ENCODE measurements at places on chromosomes 16 and 17.
A peak's percentile ranks its signal among the peaks of the same experiment; 100 is the strongest.

DNA sequence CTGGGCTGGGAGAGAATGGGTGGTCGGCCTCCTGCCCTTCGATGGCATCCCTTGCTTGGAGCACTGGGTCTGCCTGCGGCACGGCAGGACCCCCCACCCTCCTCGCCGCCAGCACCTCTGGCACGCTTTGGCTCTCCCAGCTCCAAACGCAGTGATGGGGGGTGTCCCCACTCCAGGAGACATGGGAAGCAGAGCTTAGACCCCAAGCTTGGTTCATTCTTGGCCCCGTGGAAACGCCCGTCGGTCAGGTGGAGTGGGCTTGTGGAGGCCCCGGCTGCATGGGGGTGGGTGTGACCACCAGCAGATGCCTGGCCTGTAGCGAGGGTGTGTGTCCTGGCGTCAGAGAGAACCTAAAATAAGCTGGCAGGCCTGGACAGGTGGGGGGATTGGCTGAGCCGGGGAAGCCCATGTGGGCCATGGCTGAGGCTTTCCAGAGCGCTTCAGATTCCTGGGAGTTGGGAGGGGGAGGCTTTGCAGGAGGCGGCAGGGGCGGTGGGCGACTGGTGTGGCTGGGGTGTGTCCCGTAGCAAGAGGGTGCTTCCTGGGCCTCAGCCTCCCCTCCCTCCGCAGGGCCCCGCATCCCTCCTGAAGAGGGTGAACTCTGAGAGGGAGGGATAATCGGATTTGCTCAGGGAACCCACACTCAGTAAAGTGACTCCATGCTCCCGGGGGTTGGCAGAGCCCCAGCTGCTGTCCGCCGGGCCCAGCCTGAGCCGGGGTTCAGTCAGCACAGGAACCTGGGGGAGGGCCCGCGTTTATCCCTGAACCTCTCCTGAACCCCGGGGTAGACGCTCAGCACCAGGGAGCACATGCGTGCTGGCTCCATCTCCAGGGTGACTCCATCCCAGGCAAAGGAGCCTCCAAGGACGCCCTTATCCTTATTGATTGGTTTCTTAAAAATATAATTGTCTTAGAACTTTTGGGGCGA is 3.4 kb downstream of the CACNA1H start:
- DNase-seq = no peak

- peak; percentile 31 for DNase-seq
Measured at GRCh38 chr17:34673516-34673915, 94.1 kb downstream of the TMEM132E start.

DNA sequence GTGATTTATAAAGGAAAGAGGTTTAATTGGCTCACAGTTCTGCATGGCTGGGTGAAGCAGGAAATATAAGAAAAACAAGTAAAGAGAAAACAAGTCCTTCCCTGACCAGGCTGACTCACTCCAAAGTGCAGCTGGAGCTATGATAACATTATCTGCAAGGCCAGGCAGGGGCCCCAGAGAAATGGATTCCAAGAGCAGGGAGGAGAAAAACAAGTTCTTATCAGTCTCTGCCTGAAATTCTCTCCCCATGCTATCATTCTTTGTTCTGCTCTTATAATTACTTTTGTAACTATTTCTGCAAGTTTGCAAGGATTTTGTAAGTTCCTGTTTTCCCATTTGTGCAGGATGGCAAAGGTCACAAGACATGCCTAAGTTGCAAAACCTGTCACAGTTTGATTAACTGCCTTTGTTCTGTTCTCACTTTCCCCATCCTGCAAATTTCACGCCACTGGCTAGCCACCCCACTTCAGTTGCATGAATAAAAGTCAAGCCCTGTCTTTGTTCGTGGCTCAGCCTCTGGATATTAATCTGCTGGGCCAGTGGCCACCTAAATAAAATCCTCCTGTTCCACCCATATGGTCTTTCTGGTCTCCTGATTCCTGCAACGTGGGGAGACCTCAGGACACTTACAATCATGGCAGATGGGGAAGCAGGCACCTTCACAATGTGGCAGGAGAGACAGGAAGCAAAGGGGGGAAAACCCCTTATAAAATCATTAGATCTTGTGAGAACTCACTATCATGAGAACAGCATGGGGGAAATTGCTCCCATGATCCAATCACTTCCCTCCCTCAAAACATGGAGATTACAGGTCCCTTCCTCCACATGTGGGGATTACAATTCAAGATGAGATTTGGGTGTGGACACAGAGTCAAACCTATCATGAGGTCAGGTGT is 13.1 kb downstream of the ABCA9 start:
- DNase-seq = no peak

DNA sequence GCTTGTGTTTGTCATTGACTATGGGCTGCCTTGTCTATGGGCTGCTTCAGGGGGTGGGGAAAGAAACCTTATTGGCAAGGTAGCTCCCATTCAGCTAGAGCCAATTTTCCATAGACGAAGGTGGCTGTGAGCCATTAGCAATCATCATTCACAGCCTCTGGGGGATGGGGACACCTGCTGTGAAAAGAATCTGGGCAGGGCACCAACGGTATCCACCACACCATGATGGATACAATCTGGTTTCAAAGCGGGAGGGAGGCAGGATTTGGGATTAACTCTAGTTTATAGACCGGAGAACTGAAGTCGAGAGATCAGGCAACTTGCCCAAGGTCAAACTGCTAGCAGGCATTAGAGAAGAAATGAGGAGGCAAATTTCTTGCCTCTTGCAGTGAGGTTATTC is 182.3 kb downstream of the SHISA9 start:
- DNase-seq = no peak

GRCh38 chr16:88357317-88358022 is 25.3 kb upstream of the ZNF469 start:
- DNase-seq = no peak

GRCh38 chr16:83946154-83946780 is 6.8 kb upstream of the OSGIN1 start:
- no peak for DNase-seq

DNA sequence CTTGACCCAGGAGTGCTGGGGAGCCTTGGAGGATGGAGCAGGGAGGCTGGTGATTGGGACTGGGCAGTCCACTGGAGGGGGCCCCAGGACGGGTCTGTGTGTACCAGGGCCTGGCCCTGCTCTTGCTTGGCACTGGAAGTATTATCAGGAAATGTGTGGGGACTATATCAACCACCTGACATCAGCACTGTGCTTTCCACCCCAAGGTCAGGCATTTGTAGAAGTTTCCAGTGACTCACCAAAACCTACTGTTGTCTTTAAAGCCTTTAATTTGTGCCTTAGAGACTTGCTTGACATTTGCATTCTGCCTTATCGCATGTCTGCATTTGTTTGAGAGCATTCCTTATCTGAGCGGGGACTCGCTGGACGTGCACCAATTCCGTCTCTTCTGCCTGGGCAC is 323.1 kb downstream of the FOXL1 start:
- no peak for DNase-seq

GRCh38 chr16:8898660-8899318 is 16.6 kb downstream of the LITAFD start:
- no peak for DNase-seq

GRCh38 chr17:30000755-30001257 is 59.4 kb downstream of the EFCAB5 start:
- DNase-seq = no peak

DNA sequence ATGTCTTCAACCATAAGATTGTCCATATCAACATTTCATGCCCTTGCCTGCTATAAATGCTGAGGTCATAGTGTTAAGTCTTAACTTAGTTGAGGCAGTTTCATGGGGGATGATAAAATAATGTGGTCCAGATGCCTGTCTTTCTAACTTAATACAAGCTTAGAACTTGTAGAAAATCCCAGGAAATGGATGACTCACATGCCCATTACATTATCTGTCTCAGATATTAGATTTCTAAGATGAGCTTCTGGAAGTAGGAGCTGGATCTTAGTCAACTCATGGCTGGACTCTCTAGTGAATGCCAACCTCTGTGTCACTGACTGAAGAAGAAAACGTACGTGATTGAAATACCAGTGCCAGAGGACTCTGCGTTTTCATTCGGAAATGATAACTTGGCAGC is 797.5 kb upstream of the EEF2KMT start:
- no peak for DNase-seq

- no peak for DNase-seq
Measured at GRCh38 chr16:76195056-76195455, 82.1 kb upstream of the CNTNAP4 start.

- DNase-seq = no peak
Measured at GRCh38 chr16:25835126-25835525, 143.4 kb downstream of the HS3ST4 start.

DNA sequence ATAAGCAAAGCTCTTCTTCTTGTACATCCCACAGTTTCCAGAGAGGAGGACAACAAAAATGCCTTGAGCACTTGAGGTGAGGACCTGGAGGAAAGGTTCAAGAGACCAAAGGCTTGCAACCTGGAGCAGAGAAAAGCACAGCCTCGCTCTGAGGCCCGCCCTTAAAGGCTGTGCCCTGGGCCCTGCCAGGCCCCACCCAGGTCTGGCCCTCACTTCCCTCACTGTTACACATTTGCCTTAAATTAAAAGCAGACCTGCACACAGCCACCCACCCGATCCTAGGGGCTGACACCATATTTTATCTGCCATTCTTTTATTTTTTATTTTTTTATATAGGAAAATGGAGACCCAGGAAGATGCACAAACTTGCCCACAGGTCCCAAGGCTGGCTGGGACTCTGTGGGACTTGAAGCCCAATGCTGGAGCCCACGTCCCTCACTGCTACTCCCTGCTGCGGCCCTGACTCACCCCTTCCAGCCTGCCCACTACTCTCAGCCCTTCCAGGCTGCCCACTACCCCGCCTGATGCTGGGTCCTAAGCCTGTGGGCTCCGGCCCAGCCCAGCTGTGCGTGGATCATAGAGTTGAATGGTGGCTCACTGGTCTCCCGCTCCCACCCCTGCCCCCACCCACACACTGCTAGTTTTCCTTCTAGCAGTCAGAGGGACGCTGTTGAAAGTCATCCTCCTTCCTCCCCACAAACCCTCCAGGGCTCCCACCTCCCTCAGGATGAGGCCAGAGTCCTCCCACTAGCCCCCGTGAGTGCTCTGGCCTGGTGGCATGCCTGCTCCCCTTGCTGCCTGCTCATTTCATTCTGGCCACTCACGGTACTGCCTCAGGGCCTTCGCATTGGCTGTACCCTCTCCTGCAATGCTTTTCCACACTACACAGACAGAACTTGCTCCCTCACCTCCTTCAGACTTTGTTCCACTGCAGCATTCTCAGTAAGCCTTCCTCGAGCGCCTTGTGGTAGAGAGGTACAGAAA is 77.6 kb upstream of the MED9 start:
- no peak for DNase-seq

- DNase-seq = peak; percentile 55
Measured at GRCh38 chr16:3152027-3152276, 17.1 kb downstream of the ZNF213 start.

- no peak for DNase-seq
Measured at GRCh38 chr16:27529962-27530361, 19.8 kb downstream of the GTF3C1 start.

GRCh38 chr17:81044764-81045589 is 10.0 kb downstream of the BAIAP2 start:
- no peak for DNase-seq

DNA sequence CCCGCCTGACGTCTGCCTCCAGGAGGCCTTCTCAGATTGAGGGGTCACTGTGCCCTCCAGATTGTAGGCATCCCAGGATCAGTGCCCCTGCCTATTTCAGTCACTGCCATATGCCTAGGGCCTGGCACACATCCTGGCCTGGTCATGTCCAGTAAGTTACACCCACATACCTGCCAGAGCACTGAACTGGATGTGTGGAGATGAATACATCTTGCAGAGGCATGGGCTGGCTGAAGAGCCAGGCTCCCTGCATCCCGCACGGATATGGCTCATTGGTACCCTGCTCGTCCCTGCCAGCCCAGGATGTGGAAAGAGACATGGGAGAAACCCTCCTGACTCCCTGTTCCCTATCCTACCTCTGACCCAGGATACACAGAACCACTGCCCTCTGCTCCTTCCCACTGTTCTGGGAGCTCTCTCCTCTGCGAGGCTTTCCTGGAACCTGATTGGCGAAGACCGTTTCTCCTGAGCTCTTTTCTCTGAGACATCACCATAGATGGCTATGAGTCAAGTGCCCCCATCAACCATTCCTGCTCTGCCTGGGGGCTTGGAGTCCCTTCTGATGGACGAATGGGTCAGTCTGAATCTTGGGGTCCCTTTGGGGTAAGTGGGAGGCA is 40.0 kb upstream of the TAC4 start:
- no peak for DNase-seq

DNA sequence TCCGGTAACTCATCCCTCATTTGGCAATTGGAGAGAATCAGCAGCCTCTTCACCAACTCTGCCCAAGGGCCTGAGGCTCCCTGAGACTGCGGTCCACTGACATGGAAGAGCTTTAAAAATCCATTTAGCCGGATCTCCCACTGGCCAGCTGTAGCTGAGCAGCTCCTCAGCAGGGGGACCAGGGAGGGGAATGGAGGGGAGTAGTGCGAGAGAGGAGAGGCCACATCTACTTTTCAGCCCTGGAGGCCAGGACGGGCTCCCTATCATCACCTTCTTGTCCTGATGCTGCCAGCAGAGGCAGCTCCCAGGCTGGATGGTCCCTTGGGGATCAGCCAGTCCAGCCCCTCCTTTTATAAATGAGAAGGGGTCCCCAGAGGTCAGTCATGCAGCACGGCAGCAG is 25.0 kb upstream of the SPPL2C start:
- no peak for DNase-seq

- peak; percentile 46 for DNase-seq
Measured at GRCh38 chr17:43907425-43907981, at the start of gene MPP2. MPP2 (minus strand) TSS chr17:43907536; CDS start chr17:43904460, 3,076 bp downstream.

DNA sequence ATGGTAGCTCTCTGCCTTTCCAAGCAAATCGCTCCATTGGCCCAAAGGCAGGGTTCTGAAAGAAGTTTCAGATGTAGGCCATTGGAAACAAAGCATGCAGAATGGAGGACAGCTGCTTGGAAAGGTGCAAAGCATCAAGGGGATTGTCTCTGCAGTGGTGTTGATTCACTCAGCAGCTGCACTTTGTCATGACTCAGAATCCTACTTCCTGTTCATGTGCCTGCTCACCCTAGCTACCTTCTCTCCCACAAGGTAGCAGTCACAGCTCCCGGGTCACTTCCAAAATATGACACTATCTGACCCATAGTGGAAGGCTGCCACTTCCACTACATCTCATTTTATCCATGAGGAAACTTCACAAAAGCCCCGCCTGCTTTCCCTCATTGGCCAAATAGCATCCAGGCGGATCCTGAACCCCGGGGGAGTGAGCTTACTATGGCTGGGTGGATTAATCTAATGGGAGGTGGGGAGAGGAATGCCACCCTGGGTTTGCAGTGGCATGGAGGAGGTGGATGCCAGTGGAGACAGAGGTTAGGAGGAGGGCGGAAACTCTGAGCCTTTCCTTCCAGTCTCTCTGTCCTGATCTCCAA is 74.7 kb upstream of the NKD1 start:
- DNase-seq = peak; percentile 46

GRCh38 chr16:67430977-67431774 is at the start of gene HSD11B2:
HSD11B2 (plus strand) TSS chr16:67431121; CDS start chr16:67431249, 128 bp downstream.
- no peak for DNase-seq

DNA sequence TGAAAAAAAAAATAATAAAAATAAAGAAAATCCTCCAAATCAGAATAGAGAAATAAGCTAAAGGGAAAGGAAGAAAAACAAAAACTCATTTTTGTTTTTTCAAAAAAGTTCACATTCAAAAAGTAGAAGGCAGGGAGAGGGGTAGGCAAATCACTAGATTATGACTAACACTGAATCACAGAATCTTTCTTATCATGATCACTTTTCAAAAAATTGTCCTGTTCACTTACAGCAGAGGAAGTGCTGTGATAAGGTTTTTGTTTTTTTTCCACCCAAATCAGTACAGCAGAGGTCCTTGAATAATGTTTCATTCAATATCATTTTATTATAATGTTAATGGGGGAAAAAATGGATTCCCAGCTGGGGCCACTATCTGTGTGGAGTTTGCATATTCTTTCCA is 106.4 kb downstream of the CA4 start:
- DNase-seq = no peak
